RKO (cell line): ENCODE measurements at places on chromosomes 3 and 15.
A peak's percentile ranks its signal among the peaks of the same experiment; 100 is the strongest.

GRCh38 chr15:62737551-62737950, 305.0 kb upstream of the TPM1 start:
- DNase-seq, result no peak

- no peak for DNase-seq
These were observed 17.7 kb upstream of the SHISA5 start for GRCh38 chr3:48521635-48522034.

GRCh38 chr3:66473692-66474091, 27.1 kb downstream of the LRIG1 start:
- no peak for DNase-seq

DNA sequence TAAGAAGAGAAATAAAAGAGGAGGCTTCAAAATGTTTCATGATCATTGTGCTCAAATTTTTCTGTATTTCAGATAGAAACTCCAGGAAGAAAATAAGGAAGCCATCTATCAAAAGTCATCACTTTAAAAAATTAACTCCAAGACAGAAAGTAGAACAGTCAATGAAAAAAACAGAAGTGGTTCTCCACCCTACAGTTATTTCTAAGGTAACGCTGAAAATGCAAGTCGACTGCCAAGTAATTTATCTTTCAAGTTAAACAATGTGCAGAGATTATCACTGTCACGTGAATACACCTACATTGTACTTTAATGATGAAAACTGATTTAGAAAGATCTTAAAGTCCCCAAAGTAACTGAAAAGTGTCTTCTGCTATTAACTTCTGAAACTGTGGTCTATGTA, 78.5 kb upstream of the SNRPA1 start:
- no peak for DNase-seq

- no peak for DNase-seq
These were observed 524.7 kb downstream of the GRM7 start for GRCh38 chr3:7385635-7386034.

DNA sequence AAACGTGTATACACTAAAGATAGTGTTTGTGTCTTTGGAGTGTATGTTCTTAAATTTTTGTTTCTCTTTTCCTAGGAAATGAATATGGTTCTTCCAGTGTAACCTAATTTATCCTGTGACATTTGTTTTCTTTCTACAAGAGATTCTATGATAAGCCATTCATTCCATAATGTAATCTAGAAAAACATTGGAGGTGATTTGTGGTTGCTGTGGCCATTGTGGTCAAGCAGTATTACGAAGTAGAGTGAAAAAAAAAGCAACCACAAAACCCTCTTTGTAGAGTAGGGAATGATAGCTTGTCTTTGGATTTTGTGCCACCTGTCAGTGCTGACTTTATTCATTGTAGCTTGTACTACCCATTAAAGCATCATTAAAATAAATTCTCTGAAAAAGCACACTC, 1209.6 kb downstream of the ZPLD1 start:
- no peak for DNase-seq

DNA sequence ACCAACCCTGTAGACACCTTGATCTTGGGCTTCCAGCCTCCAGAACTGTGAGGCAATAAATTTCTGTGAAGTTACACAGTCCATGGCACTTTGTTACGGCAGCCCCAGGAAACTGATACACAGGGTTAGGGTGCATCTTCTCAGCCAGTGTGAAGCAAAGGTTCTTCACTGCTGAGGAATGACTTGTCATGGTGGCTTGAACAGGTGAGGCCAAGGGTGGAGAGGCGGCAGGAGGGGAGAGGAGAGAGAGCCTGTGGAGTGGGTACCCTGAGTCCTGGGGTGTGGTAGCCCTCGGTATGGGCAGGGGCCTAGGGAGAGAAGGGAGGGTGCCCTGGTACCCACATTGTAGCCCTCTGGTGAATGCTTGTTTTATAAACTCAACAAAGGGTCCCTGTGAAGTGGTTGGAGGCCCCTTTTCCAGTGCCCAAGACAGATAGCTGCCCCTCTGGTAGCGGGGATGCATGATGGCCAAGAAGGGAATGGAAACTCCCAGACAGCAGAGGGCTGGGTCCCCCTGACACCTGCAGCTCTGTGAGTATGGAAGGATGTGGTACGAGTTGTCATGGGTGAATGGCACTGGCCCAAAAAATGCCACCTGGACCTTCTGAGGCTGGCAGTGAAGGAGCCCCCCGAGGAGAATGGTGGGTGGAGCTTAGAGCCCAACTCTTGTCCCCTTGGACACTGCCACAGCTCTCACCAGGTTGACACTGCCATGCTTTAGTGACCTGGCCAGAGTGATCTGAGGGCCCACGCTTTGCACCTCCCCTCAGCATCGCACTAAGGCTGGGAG, 49.6 kb downstream of the SPSB4 start:
- DNase-seq, result no peak

DNA sequence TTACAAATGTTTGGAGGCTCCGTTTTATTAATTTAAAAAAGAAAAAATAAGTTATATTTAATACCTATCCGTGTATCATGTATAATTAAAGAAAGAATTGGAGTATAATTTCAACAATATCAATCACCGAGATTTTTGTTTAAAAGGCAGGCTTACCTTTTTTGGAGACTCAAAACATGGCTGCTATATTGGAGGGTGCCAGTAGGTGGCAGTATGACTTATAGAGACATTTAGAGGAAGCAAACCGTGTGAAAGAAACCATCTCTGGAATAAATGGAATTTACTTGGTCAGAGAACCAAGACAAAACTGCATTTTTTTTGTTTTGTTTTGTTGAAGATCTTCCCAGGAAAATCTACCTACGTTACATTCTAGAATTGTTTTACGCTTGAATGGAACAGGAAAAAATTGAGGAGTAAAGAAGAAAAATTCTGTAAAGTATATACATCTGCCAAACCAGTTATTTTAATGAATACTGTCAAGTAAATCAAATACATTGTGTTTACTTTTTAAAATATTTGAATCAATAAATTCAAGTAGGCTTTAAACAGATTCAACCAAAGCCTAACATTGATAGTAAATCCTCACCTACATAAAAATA, 802.6 kb upstream of the ALCAM start:
- DNase-seq, result peak; percentile 23

- DNase-seq, result no peak
These were observed 46.5 kb downstream of the TP63 start for GRCh38 chr3:189677667-189678066.

- DNase-seq, result no peak
These were observed 15.9 kb upstream of the ABHD2 start for GRCh38 chr15:89072277-89072869.
